ENCODE measurements at places on chromosomes 3 and 15. TPM values are rescaled to one million over a fixed set of nuclear protein-coding genes. Genes with fewer than 3 reads are reported as not detected.

Gene SETD5
- 148 TPM for total RNA-seq

Gene SLC6A1
- total RNA-seq: not detected

Gene RTP1
- total RNA-seq: not detected

Gene IMPG2
- total RNA-seq: 0.05 TPM

GRCh38 chr3:53579636-53580035, 85.2 kb downstream of the CACNA1D start:
- no peak for DNase-seq

- DNase-seq: no peak
Measured at GRCh38 chr15:100753503-100753902, 126.1 kb upstream of the ALDH1A3 start.

Measured in activated T-helper 2 cell treated with anti-CD3 and anti-CD28 coated beads, Interferon-gamma antibody, Interleukin-2, Interleukin-4, amounts not matched to agents 10 μg/mL and 5 μg/mL and 100 μg/mL, durations not matched to agents 14 hours and 24 hours and 36 hours (primary cell).